Astrocyte (in vitro differentiated cells and primary cell): ENCODE measurements at places on chromosomes 7 and 10. TPM values are rescaled to one million over a fixed set of nuclear protein-coding genes. Genes with fewer than 3 reads are reported as not detected.

ASL gene
- 27.7 TPM in 2 replicates for total RNA-seq

SAMD9 gene
- total RNA-seq, result 64.4 and 77.1 TPM in 2 replicates

MALRD1 gene
- total RNA-seq, result 0.24 and 0.45 TPM in 2 replicates

TMEM229A gene
- 0.09 TPM in 1 of 2 replicates, not detected in the other for total RNA-seq

MSS51 gene
- total RNA-seq, result 0.87 and 1.1 TPM in 2 replicates

GPNMB gene
- 0.82 and 0.91 TPM in 2 replicates for total RNA-seq

PPP1R3C gene
- total RNA-seq, result 3.7 and 4.9 TPM in 2 replicates

PDE6C gene
- not detected in 2 replicates for total RNA-seq

TAS2R5 gene
- 1.3 and 1.5 TPM in 2 replicates for total RNA-seq

MYL10 gene
- total RNA-seq, result 0.73 and 2.8 TPM in 2 replicates

C10orf95 gene
- total RNA-seq, result 0.19 and 0.20 TPM in 2 replicates

CASP7 gene
- total RNA-seq, result 41.9 and 44.9 TPM in 2 replicates

A1CF gene
- not detected in 2 replicates for total RNA-seq

DEPP1 gene
- total RNA-seq, result 6.6 and 8.0 TPM in 2 replicates

POLR2J2 gene
- 3.1 and 3.6 TPM in 2 replicates for total RNA-seq

GSDME gene
- 25.0 and 27.7 TPM in 2 replicates for total RNA-seq

CXCL12 gene
- 23.7 and 48.2 TPM in 2 replicates for total RNA-seq

HOXA9 gene
- total RNA-seq, result not detected in 2 replicates

LHFPL3 gene
- not detected in 2 replicates for total RNA-seq

RNF148 gene
- total RNA-seq, result 0.50 TPM in 1 of 2 replicates, not detected in the other

TDRD1 gene
- total RNA-seq, result not detected in 2 replicates

NUTM2E gene
- total RNA-seq, result 0.50 TPM in 1 of 2 replicates, not detected in the other

PTPRE gene
- total RNA-seq, result 14.1 and 15.8 TPM in 2 replicates

C10orf67 gene
- total RNA-seq, result 0.27 and 0.46 TPM in 2 replicates

NPY gene
- 0.57 TPM in 1 of 2 replicates, not detected in the other for total RNA-seq

STOX1 gene
- total RNA-seq, result 0.12 and 0.25 TPM in 2 replicates

TMEM270 gene
- total RNA-seq, result not detected in 2 replicates

FEZF1 gene
- 0.29 and 0.61 TPM in 2 replicates for total RNA-seq

SAP25 gene
- 1.4 and 1.9 TPM in 2 replicates for total RNA-seq

ASB10 gene
- not detected in 2 replicates for total RNA-seq

CDK13 gene
- 43.7 and 45.3 TPM in 2 replicates for total RNA-seq

AZGP1 gene
- total RNA-seq, result not detected in 2 replicates

PNLIPRP1 gene
- not detected in 2 replicates for total RNA-seq

ANXA8L1 gene
- total RNA-seq, result 0.59 and 1.5 TPM in 2 replicates

LRRC4 gene
- 4.4 and 4.5 TPM in 2 replicates for total RNA-seq

TMEM130 gene
- total RNA-seq, result 8.9 and 12.4 TPM in 2 replicates

POM121C gene
- total RNA-seq, result 42.9 and 48.5 TPM in 2 replicates

CDNF gene
- total RNA-seq, result 1.4 and 2.0 TPM in 2 replicates

POLR2J gene
- 36.9 and 41.4 TPM in 2 replicates for total RNA-seq

IFIT1B gene
- not detected in 2 replicates for total RNA-seq

C10orf143 gene
- 0.73 and 0.82 TPM in 2 replicates for total RNA-seq

SPDYE3 gene
- total RNA-seq, result not detected in 2 replicates
